CD4-positive, alpha-beta T cell treated with Interleukin-17A for 4 hours (primary cell): ENCODE measurements at places on chromosomes 16 and 17.

DNA sequence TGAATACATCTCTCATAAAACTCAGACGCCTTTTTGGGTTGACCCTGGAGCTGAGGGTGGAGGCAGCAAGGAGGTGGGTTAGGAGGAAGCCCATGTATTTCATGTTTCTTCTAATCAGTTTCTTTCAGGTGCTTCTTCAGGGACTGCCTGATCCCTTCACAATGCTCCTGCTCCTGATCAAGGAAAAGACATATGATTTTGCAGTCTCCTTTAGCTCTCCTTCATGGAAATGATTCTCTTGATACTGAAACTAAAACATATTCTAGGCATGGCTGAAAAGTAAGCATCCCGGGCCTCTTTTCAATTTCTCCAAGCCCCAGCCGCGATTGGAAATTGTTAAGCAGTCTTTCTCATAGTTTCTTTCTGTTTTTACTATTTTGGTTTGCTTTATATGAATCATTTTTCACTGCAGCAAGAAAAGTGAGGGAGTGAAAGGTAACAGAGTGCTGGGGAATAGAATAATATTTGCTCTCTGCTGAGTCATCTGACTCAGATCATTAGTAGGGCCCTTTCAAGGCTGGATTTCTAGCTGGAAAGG, 730.7 kb downstream of the CDH11 start:
- DNase-seq: no peak

DNA sequence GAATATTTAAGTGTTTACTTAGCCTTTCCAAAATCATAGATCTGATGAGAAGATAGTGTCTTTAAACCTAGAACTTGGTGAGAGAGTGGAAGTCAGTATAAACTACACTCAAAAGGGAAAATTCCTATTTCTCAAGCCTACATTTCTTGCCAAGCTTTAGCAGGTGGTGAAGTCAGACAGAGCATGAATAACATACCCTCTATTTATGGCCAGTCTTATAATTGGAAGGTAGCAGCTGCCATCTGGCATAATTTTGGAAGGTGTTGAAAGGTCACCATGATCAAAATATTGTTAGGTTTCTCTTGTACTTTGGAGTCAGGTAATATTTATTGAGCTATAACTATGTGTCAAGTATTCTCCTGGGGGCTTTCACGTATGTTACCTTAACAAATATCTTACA, 729.3 kb upstream of the KIF2B start:
- no peak for DNase-seq

DNA sequence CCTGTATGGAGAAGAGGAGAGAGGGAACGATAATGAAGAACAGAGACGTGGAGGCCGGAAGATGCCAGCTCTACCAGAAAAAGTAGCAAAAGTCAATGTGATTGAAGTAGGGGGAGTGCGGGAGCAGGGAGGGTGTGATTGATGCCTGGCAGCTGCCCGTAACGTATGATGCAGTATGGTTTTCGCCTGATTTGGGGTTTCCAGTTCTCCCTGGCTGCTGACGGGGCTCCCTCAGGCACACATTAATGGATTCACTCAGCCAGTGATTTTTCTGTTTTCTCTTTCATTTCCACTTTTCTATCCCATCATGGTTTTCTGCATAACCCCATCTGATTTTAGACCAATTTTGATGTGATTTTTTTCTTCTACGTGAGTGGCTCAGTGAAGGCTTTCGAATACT, 62.1 kb downstream of the PRKCA start:
- DNase-seq: no peak

DNA sequence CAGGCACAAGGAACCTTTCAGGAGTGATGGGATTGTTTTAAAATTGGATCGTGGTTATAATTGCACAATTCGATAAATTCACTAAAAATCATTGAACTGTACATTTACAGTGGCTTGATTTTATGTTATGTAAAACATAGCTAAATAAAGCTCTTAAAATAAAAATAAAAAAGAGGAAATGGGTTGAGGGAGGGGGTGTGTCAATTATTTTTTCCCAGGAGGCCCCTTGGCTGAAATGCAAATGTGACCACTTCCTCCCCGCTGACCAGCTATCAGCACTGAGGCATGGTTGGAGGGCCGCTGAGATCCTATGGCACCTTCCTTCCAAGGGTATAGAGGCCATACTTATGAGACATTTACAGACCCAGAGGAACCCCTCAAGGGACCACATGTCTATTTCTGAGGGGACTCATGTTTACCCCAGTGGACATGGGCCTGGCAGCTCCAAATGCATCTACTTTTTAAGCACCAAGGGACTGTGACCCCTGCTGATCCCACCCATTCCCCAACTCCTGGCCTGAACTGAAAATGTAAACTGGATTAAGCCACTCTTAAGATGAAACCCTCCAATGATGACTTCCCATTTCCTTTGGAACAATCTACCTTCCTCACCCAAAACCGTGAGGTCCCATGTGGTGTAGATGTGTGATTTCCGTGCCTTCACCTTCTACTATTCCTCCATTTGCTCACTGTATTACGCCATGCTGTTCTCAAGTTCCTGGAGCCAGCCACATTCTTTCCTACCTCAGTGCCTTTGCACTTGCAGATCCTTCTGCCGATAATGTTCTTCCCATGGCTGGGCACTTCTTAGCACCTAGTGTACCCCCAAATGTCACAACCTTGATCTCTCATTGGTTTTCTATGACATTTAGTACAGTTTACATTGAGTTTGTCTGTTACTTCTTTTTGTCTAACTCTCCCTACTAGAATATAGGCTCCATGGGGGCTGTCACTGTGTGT, 2.8 kb upstream of the IL21R start:
- no peak for DNase-seq

- peak; percentile 70 for DNase-seq
Observed at GRCh38 chr16:68074850-68075555, 10.2 kb upstream of the NFATC3 start.

DNA sequence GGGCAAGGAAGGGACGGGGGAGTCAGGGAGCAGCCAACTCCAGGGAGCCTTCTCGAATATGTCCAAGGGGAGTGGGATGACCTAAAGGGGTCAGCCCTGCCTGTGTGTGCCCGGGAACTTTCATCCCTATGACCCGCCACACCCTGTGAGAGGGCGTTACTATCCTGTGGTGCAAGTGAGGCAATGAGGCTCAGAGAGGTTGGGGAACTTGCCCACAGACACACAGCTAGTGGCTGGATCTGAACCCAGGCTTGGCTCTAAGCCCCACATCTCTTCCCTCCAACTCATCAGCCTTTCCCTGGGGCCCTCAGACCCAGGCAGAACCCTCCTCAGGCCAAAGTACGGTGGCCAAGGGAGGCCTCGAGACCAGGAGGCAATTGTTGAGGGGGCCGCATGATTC, 23.2 kb downstream of the JUP start:
- no peak for DNase-seq

GRCh38 chr17:60817192-60817591, 139.5 kb downstream of the BCAS3 start:
- no peak for DNase-seq

GRCh38 chr17:2233441-2233947, 70.1 kb downstream of the SMG6 start:
- DNase-seq: no peak

GRCh38 chr17:79778504-79779083, 646 bp downstream of the CBX2 start:
- peak; percentile 19 for DNase-seq

GRCh38 chr17:47323382-47324223, at the start of gene EFCAB13:
Gene EFCAB13, plus strand, starts transcription at chr17:47323955. Its CDS starts 4,399 bp downstream, at chr17:47328354.
- peak; percentile 88 for DNase-seq

GRCh38 chr16:68902969-68903345, 59.6 kb downstream of the TANGO6 start:
- DNase-seq: no peak

GRCh38 chr16:29726845-29727377, 18.9 kb downstream of the C16orf54 start:
- no peak for DNase-seq

DNA sequence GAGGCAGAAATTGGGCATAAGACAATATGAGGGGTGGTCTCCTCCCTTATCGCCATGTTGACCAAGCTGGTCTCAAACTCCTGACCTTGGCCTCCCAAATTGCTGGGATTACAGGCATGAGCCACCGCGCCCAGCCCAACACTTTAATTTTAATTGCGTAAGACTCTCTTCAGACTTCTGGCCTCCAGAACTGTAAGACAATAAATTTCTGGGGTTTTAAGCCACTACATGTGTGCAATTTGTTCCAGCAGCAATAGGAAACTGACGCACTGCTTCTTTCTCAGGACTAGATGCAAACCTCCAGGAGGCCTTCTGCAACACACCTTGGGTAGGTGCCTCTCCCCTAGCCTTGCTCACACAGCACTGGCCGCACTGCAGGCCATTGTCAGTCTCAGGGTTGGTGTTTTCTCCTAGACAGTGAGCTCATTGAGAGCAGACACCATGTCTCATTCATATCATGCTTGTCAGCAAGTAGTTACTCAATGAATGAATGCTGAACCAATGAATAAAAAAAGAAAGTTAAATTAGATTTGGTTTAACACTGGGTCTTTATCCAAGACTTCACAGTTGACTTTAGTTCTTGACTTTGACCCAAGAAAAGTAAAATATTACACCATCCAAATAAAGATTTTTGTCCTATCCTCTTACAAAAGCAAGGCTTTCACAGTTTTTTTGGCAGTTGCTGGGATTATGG, 5.5 kb upstream of the ACSF2 start:
- DNase-seq: no peak

DNA sequence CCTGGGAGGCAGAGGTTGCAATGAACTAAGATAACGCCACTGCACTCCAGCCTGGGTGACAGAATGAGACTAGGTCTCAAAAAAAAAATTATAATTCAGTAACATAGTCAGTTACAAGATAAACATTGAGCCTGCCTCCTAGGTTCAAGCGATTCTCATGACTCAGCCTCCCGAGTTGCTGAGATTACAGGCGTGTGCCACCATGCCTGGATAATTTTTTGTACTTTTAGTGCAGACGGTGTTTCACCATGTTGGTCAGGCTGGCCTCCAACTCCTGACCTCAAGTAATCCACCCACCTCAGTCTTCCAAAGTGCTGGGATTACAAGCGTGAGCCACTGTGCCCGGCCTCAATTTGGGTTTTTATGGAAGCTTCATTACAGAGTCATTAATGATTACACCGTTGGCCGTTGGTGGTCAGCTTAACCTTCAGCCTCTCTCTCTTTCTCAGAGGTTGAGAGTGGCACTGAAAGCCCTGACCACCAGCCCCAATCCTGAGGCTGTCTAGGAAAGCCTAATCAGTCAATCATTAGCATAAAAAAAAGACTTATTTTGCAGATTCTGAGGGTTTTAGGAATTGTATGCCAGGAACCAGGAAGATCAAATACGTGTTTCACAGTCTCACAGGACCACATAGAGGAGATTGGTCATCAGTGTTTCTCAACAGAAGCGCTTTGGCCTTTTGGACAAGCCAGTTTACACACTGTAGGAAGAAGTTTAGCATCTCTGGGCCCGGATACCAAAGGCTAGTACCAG, 1.3 kb upstream of the LRRC37A3 start:
- DNase-seq: no peak

DNA sequence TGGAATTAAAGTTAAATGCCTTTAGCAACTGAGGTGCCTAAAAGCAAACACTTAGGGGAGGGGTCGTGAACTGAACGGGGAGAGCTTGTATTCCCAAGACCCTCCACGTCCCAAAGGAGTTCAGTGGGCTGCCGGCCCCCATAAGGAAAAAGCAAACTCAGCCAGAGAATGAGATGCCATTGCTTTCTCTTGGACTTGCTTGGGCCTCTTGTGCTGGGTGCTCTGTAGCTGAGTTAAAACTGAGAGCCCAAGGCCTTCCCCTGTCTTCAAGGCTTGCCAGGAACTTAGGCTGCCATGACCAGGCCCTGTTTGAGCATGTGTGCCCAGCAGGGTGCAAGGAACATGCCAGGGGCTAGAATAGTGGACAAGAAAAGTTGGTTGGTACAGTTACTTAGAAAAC, 199.8 kb downstream of the IRX3 start:
- no peak for DNase-seq

DNA sequence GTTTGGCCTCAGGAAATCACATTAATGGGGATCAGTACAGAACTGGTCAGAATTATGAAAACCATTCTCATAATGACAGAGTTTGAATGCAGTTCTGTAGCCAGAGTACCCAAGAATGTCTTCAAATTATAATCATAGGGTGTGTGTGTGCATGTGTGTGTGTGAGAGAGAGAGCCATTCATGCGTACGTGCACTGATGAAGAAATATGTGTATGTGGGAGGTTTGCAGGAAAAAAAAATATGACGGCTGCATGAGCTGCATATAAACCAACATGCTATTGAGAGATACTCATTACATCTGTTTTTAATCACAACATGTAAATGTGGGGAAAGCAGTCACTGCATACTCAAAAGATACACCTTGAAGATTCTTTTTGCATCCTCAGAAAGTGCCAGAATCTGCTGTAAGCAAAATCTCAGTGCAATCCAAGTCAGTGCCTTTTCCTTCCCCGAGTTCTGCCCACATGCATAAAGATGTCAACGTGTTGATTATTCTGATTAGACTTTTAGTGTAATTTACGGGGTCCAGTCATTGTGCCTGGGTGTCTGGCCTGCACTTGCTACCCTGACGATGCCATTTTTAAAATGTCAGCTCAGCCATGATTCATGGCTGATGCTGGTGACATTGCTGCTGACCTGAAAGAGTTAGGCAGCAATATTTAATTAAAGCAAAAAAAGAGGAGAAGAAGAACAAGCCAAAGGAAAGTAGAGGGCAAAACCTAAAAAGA, 378.7 kb upstream of the ZFHX3 start:
- DNase-seq: no peak

DNA sequence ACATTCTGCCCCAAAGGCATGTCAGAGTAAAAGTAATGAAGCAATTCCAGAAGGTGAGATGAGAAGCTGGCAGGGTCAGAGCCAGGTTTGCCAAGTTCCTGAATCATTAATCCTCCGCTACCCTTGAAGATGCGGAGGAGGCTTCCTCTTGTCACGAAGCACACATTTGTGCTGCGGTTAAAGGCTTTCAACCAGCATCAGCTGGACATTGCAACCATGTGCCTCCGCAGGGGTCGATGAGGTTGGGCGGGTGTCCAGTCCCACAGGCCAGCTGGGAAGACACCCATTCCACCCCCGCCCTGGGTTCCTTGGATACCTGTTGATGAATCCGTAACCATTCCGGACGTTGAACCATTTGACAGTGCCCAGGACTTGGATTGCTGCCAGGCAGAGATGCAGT, 1.3 kb downstream of the YBX2 start:
- no peak for DNase-seq

DNA sequence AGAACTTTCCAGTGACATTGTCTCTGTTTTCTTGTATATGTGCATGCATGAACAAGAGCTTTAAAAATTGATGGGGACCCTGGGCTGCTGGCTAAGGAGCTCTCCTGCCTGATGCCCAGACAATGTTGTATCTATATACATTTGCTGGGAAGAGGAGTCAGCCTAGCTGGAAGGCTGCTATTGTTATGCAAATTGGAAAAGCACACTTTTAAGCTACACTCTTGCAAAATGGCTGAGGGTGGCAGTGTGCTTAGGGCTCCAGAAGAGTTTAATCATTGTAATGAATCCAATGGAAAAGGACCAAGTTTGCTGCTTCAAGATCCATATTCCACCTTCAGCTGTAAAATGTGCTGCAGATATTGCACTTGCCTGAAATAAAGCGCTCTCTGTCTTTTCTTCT, 171.8 kb downstream of the PRKCA start:
- no peak for DNase-seq

DNA sequence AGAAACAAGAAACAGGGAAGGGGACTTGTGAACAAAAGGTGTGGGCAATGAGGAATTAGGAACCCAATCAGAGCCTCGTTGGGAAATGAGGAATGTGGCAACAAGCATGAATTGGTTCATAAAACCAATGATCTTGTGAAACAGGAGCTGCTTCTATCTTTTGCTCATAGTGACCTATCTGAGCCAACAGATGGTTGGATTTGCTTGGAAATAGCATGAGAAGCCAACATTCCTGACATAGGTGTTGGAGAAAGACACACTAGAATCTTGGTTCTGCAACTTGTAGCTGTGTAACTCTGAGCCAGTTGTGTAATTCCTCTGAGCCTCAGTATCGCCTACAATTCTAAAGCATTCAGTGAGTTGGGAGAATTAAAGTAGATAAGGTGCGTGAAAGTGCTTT, 251.9 kb upstream of the AXIN2 start:
- no peak for DNase-seq
